Muscle of back (tissue), 13 donors: ENCODE measurements at places on chromosomes 6 and 20.

DNA sequence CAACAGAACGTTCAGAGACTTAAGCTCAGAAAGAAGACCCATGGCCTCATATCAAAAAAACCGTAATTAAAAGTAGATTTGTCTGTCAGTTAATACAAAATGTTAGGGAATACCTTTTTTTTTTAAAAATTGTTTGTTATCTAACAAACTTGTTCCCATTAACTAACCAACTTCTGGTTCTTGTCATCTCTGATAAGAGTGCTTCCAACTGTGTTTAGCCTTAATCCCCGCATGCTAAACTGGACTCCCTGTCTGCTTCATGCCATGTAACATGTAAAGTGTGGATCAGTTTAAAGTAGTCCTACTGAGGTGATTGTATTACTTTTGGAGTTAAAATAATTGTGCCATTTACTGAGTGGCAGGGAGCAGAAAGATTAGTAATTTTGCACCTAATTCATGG lies 6.3 kb downstream of the JARID2 start:
- no peak for DNase-seq

- DNase-seq: peak; percentile 69
These were observed 95.8 kb downstream of the ARMC2 start for GRCh38 chr6:108944071-108944470.

- DNase-seq: no peak
These were observed 21.8 kb downstream of the SAMHD1 start for GRCh38 chr20:36929691-36930090.

GRCh38 chr6:41887331-41887751 lies 7.8 kb downstream of the USP49 start:
- peak; percentile 3 for DNase-seq

DNA sequence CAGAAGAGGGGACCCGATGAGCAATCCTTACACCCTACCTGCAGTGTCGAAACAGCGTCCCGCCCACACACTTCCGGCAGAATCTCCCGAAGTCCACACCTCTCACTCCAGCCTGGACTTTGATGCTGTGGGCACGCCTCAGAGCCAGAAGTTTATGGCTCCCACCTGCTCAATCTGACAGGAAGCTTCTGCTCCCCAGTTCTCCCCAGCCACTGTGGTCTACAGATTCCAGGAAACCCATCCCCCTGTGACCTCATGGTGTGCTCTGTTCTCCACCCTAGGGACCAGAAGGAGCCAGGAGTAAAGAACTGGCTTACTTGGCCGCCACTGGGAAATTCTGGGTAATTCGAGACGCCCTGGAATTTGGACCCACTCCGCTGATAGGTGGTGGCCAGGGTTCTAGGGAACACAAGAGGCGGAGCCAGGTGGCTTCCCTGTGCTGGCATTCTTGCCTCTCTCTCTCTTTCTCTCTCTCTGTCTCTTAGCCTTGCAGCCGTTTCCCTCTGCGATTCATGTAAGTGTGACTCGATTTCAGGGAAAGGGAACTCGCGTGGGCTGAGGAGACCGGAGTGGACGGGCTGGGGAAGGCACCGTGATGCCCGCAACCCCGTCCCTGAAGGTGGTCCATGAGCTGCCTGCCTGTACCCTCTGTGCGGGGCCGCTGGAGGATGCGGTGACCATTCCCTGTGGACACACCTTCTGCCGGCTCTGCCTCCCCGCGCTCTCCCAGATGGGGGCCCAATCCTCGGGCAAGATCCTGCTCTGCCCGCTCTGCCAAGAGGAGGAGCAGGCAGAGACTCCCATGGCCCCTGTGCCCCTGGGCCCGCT lies at the start of gene TRIM15:
Gene TRIM15 (plus strand): TSS at position 457 of the 828 bp plus-strand sequence. CDS start 139 bp downstream, at position 596.
- no peak for DNase-seq

DNA sequence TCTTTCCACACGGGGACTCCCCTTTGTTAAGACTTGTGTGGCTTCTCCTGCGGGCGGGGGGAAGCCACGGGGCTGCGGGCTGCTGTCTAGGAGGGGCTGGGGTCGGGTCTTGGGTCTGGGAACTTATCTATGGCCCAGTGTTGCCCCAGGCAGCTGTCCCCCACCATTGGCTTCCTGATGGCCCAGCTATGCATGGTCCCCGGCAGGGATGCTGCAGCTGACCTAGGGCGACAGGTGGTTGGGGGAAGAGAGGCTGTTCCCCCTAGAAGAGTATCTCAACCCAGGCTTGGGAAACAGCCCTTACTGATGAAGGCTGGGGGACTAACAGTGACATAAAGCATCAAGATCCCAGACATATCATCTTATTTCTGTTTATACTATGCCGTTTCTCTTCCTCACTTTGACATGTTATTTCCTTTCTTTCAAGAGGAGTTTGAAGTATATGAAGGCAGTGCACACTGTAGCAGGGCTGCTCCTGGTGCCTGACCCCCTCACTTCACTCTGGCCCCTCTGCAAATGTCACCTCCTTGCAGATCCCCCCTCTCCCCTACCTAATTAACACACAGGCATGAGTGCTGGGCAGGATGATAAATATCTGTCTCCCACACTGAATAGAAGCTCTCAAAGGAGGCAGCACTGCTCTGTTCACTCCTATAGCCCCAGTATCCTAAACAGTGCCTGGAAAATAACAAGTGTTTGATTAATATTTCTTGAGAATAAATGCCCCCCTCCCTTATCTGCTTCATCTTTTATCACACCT lies 87.0 kb downstream of the HIVEP2 start:
- DNase-seq: no peak

DNA sequence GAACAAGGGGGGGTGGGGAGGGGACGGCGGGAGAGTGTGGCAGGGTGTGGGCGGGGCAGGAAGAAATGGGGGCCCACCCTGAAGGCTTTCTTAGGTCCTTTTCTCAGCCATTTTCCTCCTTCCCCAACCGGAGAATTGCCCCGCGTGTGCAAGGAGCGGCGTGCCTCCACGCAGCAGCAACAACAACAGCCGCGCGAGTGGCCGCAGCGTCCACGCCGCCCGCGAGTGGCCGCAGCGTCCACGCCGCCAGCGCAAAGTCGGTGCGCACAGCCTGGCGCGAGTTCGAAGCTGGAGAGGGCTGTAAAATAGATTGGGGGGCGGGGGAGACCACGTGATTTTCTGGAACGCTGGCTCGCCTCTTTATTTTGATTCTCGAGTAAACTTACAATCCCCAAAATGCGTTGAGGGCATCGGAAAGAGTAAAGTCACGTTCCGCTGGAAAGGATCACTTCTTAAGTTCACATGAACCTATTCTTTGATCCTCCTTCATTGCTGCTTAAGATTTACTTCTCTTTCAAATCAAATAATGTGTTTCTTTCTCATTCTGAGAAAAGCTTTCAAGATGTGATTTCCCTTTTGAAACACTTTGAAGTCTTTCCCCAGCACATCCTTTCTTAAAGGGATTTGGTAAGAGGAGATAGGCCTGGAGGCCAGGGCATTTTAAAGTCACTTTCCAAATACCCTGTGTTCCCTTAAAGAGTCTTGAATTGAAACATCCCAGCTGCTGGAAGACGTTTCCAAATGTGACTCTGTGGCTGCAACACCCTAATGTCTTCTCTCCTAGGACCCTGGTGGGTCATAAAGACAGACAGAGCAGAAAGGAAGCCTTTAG lies 66.7 kb upstream of the ZNF217 start:
- no peak for DNase-seq

DNA sequence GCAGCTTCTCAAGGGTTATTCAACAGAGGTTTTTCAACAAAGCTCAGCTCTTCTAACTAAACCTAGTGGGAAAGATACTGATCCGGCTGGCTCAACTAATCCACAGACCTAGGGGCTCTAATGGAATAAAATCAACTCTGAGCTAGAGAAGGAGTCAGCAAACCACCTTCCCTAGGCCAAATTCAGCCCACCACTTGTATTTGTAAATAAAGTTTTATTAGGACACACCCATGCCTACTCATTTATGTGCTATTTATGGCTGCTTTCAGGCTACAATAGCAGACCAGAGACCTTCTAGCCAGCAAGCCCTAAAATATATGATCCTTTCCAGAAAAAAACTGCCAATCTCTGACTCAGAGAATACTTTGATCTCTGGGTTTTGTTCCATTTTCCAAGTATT lies 6.0 kb upstream of the RAB22A start:
- DNase-seq: no peak

- no peak for DNase-seq
These were observed 26.9 kb downstream of the ZBP1 start for GRCh38 chr20:57593134-57593886.

- DNase-seq: no peak
These were observed 5.5 kb upstream of the ABCF1 start for GRCh38 chr6:30565772-30566171.

- DNase-seq: peak; percentile 49
These were observed 802 bp downstream of the HDAC2 start for GRCh38 chr6:113969888-113970804.

- no peak for DNase-seq
These were observed 112.2 kb upstream of the SYNCRIP start for GRCh38 chr6:85754894-85755293.

DNA sequence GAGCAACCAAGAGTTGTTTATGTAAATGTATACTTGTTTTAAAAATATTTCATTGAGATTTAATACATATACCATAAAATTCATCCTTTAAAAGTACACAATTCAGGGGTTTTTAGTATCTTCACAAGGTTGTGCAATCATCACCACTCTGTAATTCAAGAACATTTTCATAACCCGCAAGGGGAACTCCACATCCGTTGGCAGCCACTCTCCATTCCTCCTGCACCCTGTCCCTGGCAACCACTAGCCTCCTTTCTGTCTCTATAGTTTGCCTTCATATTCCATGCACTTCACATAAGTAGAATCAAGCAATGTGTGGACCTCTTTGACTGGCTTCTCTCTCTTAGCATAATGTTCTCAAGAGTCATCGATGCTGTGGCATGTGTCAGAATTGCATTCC lies 104.2 kb upstream of the PDE10A start:
- no peak for DNase-seq

DNA sequence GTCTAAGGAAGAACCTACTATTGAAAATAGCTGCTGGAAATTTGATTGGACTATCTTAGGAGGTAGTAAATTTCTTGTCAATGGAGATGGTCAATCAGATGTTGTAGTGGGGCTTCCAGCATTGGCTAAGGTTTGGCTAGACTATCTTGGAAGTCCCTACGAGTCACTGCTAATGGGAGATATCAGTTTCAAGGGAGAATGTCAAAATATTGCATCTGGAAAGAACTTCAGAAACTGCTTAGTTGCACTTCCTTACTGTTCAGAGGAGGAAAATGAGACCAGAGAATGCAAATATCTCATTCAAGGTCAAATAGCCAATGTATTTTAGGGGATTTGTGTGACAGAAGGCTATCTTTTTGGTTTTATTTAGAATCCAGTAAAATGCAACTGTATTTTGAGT lies 53.5 kb upstream of the CCN2 start:
- DNase-seq: no peak

- no peak for DNase-seq
These were observed 9.4 kb upstream of the CRIP3 start for GRCh38 chr6:43318011-43318410.

DNA sequence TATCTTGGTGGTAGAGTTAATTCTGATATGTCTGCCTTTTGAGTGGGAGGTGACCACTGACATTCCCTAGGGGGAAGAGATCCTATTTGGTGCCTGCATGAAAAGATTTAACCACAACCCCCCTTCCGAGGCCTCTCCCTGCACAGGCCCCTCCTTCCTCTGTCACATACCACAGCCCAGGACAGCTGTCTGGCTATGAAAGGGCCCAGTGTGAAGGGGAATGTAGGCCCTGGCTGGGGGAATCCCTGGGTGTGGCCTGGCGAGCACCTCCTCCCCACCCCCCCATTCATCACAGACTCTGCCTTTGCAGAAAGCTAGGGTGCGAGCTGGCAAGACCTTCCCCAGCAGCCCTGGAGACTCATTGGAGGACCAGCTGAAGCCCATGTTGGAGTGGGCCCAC lies 27.4 kb upstream of the MAPRE1 start:
- no peak for DNase-seq

DNA sequence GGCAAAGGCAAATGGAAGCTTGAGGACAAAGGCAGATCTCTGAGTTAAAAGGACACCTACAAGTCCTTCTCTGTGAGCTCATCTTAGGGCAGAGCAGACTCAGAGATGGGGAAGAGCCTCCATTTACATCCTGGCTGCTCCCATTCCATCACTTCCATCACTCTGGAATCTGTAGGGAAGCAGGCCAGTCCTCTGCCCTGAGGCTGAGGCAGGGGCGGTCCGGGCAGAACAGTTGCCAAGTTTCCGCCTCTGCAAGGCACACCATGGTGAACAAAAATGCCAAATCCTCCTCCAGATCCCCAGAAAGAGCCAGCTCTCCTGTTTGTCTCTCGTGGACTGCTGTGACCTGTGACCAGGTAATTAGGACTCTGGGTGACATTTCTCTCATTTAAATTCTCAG lies 209.6 kb upstream of the SSTR4 start:
- DNase-seq: no peak

DNA sequence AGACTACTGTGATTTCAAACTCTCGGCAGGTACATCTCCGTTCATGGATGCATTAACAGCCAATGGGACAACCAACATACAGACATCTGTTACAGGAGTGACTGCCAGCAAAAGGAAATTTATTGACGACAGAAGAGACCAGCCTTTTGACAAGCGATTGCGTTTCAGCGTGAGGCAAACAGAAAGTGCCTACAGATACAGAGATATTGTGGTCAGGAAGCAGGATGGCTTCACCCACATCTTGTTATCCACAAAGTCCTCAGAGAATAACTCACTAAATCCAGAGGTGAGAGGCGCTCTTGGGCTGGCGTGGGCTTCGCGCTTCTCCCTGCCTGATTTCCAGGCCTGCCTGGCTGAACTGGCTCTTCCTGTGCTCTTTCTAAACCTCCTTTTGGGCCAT lies 68.4 kb downstream of the RPP40 start:
- DNase-seq: no peak

- no peak for DNase-seq
These were observed 985.4 kb downstream of the TBC1D32 start for GRCh38 chr6:120348926-120349325.

DNA sequence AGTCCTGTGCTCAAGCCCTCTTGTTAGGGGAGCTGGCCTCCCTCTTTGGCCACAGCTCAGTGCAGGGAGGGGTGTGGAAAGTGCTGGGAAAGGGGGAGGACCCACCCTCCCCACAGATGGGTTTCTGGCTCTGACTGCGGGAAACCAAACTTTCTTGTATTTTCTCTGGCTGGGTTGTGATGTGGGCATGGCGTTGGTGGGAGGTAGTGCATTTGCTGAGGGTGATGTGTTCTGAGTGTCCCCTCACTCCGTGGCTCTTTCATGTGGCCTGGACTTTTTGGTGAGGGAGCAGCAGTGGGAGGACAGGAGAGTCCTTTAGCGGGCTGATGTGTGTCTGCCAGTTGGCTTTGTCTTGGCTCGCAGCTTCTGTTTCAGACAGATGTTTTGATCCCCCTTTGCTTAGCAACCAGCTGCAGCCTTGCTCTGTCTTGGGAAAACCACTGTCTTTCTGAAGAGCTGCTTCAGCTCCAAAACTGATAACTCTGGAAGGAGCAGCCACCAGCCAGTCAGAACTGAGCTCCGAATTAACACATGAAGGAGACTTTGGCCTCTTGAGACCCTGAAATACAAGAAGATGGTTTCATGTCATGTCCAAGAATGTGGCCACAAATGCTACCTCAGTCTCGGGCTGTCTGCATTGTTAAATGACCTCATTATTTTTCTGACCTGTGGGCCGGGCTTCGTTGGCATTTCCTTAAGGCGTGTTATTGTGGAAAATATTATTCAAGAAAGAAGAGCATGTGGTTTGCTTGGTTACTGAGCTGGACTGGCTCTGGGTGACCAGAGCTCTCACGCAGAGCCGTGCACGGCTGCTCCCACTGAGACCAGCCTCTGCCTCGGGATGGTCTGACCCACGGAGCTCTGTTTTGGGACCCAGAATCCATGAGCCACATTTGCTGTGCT lies 21.5 kb downstream of the SYNJ2 start:
- peak; percentile 92 for DNase-seq

GRCh38 chr6:54541541-54541940 lies 233.3 kb downstream of the TINAG start:
- no peak for DNase-seq
